NCI-H1092 treated with DMSO at 0.1 percent for 48 hours (cell line): ENCODE measurements at places on chromosomes 7 and 10.

DNA sequence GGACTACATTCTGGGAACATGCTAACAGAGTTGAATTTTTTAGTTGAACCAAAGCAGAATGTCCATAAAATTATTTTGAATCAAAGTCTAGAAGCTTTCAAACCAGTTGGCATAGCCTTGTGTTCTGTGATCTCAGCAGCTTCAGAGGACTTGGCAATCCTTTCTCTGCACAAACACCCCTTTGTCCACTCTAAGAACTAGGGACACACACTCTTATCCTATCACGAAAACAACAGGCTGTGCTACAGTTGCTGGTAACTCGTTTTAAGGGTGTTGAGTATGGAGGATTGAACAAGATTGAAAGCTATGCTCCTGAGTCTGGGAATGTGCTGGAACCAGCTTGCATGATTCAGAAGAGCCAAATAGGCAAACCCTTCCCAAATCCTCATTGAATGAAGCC lies 76.4 kb upstream of the PRSS58 start:
- no peak for DNase-seq

- DNase-seq: no peak
These were observed 178.7 kb downstream of the DNAJB6 start for GRCh38 chr7:157515342-157516041.

GRCh38 chr7:33725111-33726025 lies 180.0 kb upstream of the BMPER start:
- no peak for DNase-seq

DNA sequence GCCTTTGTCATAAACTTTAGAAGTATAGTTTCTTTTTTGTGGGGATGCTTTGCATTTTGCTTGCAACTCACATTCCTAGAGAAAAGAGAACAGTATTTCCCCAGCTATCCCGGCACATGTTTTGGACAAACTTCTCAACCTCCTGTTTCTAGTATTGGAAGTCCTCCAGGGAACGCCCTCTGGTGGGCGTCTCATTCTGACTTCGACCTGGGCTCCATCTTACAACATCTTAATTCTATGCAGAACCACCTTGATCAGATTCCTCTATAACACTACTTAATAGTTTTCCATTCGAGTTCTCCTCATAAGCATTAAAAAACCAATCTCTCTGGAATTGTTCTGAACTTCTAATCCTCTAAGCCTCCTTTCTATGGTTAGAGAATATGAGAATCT lies 139.5 kb upstream of the FZD8 start:
- no peak for DNase-seq

DNA sequence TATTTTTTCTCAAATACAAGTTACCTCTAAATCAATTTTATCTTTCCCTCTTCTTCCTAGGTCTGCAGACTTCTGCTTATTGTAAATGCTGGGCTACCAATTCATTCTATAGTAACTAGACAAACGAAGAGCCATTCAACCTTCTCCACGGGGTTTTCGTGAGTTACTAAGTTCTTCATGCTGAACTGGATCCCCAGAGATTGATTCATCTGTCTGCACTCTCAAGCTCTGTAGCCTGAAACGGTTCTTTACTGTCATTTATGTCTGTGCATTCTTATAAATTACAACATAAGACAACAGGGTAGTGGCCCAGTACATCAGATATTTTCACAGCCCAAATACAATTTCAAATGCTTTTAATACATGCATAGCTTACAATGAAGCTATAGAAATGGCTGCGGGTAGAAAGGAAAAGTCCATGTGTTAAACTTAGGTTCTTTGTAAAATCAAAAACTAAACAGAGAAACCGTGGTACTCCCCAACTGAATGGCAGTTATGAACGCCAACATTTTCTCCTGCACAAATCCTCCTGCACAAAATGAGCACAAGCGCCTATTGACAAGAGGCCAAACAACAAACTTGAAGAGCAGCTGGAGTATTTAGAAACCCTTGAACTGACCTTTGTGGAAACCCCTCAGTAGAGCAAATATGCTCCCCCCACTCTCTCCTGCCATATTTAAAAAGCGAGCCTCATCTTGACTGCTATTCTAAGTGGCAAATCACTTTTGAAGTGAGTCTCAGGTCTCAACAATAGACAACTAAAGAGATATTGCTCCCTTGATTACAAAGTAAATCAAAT lies 20.7 kb downstream of the LAMB1 start:
- DNase-seq: peak; percentile 94

DNA sequence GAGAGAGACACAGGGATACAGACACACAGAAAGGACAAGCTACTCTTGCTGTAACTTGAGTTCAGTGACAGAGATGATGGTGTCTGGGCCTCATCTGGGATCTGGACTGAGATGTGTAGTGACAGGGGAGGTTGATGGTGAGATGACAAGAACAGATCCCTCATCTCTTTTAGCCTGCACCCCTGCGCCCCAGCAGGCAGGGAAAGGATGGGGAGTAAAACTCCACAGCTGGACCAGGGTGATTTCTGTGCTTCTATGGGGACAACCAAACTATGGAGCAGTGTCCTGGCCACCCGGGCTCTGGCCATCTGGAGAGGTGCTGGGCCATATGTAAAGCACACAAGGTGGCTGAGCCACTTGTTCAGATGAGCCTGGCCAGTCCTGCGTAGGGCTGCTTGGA lies 4.5 kb upstream of the LRRC18 start:
- no peak for DNase-seq

GRCh38 chr7:100152404-100152803 lies 3.7 kb downstream of the LAMTOR4 start:
- DNase-seq: no peak

- no peak for DNase-seq
These were observed 104.9 kb upstream of the C7orf33 start for GRCh38 chr7:148485618-148486017.

- peak; percentile 5 for DNase-seq
These were observed 739 bp downstream of the CASP7 start for GRCh38 chr10:113680190-113681111.

DNA sequence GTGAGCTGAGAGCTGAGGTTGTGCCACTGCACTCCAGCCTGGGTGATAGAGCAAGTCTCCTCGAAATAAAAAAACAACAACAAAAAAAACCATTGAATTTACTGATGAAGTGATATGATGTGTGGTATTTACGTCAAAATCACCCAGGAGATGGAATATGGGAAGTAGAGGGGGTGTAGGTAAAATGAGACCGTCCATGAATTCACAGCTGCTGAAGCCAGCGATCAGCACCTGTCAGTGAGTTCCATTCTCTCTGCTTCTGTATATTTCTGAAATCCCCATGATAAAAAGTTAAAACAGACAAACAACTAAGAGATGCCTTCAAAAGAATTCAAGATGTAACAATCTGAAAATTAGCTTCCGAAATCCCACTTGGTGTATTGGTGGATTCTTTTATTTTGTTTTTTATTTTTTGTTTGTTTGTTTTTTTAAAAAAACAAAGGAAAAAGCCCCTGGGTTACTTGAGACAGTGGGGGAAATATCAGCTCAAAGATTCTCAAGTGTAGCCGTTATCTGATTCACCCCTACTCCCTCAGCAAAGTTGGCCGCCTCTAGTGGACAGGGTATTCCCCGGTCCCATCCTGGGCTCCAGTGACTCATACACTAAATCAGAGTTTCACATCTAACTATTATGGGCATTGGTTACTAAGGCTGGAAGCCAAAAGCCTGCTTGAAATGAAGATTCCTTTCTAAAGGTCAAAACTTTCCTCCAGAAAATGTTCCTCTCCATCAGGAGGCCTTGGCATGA lies 76.4 kb downstream of the MAP3K8 start:
- DNase-seq: no peak

- no peak for DNase-seq
These were observed 13.5 kb downstream of the IQCE start for GRCh38 chr7:2572101-2572842.

DNA sequence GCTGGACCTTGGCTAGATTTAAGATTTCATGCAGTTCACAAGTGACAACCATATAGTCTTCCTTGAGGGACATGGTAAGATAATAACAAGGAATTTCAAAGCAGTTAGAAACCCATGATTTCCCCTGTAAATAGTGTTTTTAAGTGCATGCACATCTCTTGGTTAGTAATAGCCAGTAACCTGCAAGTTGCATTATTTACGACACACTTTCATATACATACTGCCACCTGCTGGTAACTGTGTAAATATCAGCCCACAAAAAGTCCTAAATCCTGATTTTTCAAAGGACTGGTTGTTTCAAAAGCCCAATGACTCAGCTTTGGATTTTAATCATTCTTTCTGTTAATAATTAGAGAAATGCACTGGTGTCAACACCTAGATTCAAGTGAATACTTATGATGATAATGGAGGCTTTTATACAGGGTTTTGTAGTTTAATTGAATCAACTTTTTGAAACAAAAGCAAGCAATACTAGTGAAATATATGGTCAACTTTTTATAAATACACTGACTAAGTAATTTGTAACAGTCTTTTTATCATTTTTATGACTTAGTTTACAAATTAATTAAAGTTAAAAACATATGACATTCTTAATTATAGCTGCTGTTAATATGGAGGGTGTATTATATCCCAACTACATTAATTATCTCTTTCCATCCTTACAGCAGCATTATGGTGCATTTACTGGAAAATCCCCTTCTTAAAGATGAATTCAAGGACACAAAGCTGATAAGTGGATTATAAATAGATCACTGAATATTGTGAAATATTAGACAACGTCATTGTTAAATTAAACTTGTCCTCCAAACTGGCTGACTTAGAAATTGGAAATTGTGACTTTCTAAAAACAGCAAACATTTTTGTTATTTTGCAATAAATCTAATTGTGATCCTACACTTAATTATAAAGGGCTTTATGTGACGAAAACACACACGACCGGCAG lies 367.7 kb upstream of the SEMA3D start:
- DNase-seq: peak; percentile 73

DNA sequence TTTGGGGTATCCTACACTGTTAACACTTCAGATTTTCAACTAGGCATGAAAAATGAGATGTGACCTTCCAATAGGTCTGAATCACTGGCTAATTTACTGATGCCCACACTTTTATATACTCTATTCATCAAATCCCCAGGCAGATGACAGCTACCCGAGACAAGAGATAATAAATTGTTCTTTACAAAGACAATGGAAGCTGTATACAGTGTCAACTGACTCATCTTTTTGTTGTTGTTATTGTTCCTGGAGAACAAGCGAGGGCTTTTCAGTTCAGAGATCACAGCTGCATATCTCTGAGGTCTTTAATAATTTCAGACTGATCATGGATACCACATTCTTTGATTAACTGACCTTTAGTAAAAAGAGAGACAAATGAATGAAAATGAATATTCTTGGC lies 228.9 kb downstream of the SDHAF3 start:
- DNase-seq: no peak

GRCh38 chr7:37698782-37699181 lies 15.2 kb downstream of the GPR141 start:
- no peak for DNase-seq

- DNase-seq: no peak
These were observed 130.7 kb downstream of the PIP4K2A start for GRCh38 chr10:22583683-22584082.

GRCh38 chr7:44167920-44168319 lies 21.3 kb downstream of the GCK start:
- no peak for DNase-seq
